ENCODE measurements at places on chromosomes 13 and 19.

- DNase-seq = no peak
Measured at GRCh38 chr13:111532111-111532510, 211.7 kb downstream of the TEX29 start.

DNA sequence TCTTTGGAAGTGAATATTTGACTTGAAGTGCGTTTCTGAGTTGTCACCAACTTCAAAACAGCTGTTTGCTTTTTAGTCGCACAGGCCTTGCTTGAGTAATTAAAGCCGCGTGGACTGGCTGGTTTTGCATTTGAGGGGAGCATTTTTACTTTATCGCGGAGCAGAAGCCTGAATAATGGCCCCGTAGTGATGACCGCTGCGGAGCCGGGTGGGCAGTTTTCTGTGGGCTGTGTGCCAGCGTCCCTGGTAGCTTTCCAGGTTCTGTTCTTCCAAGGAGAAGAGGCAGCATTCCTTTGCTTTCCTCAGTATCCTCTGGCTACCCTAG is 1.1 kb downstream of the NAA16 start:
- DNase-seq = peak; percentile 32

- DNase-seq = no peak
Measured at GRCh38 chr13:112330479-112331381, 45.4 kb upstream of the SPACA7 start.

- no peak for DNase-seq
Measured at GRCh38 chr13:19048381-19048780, 133.2 kb downstream of the TUBA3C start.

DNA sequence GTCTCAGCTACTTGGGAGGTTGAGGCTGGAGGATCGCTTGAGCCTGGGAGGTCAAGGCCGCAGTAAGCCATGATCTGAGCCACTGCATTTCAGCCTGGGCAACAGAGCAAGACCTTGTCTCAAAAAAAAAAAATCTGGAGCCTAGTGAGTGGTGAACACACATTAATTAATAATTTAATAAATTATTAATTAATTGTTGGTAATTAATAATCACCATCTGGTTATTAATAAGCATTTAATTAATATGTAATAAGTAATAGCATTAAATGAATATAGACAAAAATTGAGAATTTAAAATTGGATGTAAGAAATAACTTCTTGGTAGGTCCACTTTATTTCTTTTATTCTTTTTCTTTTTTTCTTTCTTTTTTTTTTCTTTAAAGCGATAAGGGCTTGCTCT is 31.9 kb upstream of the CEBPA start:
- DNase-seq = no peak

GRCh38 chr19:4877753-4878490 is 10.5 kb upstream of the PLIN3 start:
- DNase-seq = no peak

DNA sequence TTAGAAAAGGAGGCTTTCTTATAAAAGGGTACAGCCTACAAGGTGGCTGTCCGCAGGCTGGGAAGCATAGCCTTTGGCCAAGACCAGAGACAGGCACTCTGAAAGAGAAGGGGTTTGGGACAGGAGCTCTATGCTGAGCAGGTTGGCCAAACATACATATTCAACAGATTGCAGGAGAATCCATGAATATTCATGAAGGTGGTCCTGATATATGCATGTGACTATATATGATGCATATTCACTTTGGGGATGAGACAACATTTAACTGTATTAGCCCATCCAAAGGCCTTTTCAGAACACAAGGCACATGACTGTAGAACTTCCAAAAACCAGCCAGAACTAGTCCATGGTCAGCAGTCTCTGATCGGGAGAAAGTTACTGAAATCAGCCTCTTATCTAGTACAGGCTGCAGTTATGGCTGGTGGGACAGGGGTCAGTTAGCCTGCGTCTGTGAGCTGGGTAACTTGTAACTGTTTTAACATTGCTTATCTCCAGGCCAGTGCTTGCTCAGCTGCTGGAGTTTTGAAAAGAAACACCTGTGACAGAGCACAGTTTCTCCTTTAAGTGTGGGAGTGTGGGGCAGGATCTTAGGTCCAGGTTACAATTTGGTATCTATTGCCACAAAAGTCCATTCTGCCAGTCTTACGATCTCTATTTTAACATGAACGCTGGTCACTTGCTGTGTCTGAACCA is 924.2 kb downstream of the UQCRFS1 start:
- no peak for DNase-seq

DNA sequence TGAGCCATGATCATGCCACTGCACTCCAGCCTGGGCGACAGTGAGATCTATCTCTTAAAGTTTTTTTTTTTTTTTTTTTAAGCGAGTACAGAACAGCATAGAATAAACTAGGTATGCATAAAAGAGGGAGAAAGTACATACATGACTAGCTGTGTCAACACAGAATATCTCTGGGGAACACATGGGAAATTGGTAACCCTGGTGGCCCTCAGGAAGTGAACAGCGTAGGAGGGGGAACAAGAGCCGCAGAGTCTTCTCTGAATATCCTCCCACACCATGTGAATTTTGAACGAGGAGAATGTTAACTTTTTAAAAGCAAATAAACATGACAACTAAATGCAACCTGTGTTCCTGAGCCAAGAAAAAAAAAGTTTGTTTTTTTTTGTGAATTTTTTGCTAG is 15.2 kb downstream of the PHLDB3 start:
- no peak for DNase-seq

- DNase-seq = no peak
Measured at GRCh38 chr19:2308114-2308556, at the start of gene LINGO3. LINGO3 (minus strand) TSS chr19:2308154; CDS start chr19:2291776, 16,378 bp downstream.

DNA sequence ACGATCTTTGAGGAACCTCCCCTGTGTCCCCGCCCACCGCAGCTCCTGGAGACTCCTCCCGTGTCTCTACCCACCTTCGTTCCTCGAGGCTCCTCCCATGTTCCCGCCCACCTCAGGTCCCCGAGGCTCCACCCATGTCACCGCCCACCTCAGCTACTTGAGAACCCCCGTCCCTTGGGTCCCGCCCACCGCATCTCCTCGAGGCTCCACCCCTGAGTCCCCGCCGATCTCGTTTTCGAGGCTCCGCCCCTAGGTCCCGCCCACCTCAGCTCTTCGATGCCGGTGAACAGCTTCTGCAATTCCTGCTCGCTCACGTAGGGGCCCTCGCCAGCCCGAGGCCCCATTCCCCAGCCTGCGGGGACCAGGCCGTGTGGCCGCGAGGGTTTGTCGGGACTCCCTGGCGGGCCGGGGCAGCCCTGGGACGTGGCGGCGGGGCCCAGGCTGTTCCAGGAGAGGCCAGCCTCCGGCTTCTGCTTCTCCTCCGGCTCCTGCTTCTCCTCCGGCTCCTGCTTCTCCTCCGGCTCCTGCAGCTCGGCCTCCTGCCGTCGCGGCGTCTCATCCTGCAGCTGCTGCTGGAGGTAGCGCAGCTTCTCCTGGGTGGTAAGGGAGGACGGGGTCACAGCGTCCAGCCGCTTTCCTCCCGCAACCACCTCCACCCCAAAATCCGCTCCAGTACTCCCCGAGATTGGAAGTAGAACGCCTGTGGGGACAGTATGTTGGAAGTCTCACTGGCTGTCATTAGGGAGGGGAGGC is 16.7 kb downstream of the TSKS start:
- DNase-seq = no peak

DNA sequence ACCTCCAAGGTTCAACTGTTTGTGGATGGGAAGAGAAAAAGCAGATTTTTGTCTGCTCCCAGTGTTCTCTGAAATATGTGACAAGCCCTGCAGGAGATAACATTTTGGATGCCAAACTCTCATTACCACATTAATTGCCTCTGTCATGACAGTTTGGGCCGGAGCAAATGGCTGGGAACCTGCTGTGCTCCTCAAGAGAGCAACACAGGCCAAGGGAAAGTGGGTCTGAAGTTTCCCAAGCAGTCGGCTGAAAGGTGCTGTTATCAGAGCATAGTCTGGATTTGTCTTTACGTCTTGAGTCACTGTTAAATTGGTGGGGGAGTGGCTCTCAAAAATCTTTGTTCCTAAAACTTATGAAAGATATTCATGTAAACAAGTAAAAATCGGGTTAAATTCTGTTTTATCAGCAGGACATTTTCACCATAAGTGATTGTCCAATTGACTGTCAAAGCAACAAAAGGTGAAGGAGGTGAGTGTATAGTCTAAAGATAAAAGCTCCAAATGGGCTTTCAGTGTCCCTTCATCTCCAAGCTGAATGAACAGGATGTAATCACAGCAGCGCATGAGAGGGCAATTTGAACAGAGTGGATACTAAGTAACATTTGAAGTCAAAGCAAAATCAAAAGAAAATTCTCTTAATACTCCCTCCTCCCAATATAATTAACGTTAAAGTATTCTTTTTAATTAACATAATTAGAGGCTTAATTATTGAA is 844.8 kb downstream of the PCDH17 start:
- DNase-seq = no peak

GRCh38 chr13:33739254-33739653 is 78.7 kb upstream of the RFC3 start:
- DNase-seq = no peak

DNA sequence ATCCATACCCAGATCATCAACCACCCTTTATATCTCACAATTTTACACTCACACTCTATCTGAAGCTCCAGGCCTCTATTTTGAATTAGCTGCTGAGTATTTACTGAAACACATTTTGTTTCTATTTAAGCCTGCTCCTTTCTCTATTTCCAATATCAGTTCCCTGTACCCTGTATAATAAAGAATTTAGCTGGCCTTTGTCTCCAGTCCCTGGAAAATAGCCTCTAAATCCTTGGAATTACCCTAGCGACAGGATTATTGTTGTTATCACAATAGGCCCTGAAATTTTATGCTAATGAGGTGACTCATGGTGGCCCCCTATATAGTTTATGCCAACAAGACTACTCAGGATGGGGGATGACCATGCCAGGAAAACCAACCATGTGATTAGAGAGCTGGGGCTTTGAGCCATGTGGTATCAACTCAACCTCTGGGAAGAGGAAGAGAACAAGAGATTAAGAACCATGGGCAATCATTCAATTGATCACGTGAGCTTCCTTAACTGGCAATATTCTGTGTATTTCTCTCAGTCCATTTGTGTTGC is 72.7 kb downstream of the KATNAL1 start:
- DNase-seq = no peak

GRCh38 chr13:74289861-74290773 is 155.9 kb upstream of the KLF12 start:
- peak; percentile 87 for DNase-seq

DNA sequence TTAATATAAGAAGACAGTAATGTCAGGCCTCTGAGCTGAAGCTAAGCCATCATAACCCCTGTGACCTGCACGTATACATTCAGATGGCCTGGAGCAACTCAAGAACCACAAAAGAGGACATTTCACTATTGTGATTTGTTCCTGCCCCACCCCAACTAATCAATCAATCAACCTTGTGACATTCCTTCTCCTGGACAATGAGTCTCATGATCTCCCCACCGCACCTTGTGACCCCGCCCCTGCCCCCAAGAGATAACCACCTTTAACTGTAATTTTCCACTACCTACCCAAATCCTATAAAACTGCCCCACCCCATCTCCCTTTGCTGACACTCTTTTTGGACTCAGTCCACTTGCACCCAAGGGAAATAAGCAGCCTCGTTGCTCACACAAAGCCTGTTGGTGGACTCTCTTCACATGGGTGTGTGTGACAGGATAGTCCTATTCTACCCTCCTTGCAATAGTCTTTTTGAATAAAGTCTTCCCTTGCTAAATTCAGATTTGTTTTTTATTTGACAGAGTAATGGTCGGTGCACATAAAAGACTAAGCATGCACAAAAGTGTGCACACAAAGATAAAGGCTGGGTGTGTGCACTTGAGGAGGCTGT is 14.0 kb downstream of the CD70 start:
- no peak for DNase-seq

- no peak for DNase-seq
Measured at GRCh38 chr19:35025969-35026368, 4.3 kb upstream of the SCN1B start.

DNA sequence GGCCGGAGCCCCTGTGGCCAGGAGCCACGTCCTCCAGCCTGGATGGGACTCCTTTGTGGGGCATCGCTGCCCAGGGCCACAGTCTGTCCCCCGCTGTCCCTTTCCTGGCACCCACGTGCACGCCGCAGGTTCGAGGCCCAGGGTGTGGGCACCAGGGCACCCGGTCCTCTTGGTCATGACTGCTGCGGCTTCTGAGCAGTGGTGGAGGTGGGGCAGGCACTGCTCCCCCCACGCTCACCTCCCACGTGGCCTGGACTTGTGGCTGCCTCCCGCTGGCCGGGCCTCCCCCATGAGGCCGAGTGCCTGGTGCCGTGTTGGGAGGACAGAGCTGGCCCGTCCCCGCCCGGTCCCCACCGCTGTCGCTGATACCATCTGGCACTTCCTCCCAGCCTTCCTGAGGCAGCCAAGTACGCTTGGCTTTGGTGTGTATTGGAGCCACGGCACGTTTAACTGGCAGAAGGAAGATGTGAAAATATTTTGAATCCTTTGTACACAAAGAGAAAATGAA is 12.8 kb downstream of the SPPL2B start:
- no peak for DNase-seq

GRCh38 chr13:48961379-48961778 is 14.3 kb upstream of the FNDC3A start:
- no peak for DNase-seq

DNA sequence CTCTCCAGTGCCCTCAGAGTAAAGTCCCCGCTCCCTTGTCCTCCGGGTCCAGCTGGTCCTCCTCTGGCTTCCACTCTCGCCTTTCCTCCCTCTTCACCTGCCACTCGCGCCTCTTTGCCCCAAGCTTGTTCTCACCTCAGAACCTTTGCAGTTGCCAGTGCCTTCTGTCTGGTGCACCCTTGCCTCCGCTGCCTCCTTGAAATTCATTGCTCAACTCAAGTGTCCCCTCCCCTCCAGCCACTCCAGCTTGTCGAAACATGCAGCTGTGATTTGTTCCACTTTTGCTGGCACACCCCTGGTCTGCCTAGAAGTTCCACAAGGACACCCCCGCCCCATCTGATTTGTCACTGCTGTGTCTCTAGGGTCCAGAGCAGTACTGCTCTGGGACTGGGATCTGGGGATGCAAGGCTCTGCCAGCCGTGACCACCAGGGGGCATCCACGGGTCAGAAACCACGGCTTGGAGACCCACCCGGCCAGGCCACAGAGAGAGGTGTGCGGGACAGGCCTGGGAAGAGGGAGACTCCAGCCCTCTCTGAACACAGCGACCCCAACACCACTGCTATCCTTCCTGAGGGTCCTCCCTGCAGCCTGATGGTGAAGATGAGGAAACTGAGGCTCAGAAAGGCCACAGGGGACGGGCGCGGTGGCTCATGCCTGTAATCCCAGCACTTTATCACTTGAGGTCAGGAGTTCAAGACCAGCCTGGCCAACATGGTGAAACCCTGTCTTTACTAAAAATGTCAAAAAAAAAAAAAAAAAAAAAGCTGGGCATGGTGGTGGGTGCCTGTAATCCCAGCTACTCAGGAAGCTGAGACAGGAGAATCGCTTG is 49.9 kb downstream of the AP1M1 start:
- DNase-seq = peak; percentile 87

GRCh38 chr13:62299988-62300387 is 884.3 kb upstream of the PCDH20 start:
- no peak for DNase-seq

DNA sequence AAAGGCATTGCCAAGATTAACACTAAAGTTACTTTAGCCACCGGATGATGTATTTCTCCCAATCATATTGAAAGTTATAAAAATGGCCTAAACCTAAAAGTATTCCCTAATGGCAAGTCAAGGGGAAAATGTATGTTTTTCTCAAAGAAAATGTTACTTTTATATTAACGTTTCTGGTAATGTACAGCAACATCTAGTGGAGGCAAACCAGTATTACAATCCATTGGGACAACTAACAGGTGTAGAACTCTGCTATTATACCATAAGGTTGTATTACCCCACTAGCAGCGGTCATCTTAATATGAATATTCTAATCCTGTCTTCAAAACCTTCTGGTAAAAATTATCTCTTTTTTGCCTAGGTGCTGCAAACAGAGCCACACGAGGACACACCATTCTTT is 69.2 kb downstream of the ZNF100 start:
- no peak for DNase-seq
